Esophagus (tissue), 2 donors: ENCODE measurements at places on chromosomes 12 and 14. TPM values are rescaled to one million over a fixed set of nuclear protein-coding genes. Genes with fewer than 3 reads are reported as not detected.

Gene KLHL33
- 0.06 TPM for polyA plus RNA-seq

Gene KRT73
- polyA plus RNA-seq, result not detected

Gene MSRB3
- polyA plus RNA-seq, result 14.8 TPM

Gene AKAP3
- polyA plus RNA-seq, result 0.36 TPM

Gene REP15
- 0.49 TPM for polyA plus RNA-seq

Gene RILPL1
- polyA plus RNA-seq, result 7.3 TPM

Gene CCDC198
- polyA plus RNA-seq, result not detected
